ENCODE measurements at places on chromosomes 13 and 19.

- DNase-seq = no peak
These were observed 30.3 kb downstream of the DHX34 start for GRCh38 chr19:47379381-47379938.

- no peak for DNase-seq
These were observed 1921.9 kb downstream of the OLFM4 start for GRCh38 chr13:54950546-54950945.

- no peak for DNase-seq
These were observed 263.4 kb downstream of the FGF9 start for GRCh38 chr13:21934284-21934683.

- no peak for DNase-seq
These were observed 40.0 kb upstream of the KL start for GRCh38 chr13:32976056-32976805.

DNA sequence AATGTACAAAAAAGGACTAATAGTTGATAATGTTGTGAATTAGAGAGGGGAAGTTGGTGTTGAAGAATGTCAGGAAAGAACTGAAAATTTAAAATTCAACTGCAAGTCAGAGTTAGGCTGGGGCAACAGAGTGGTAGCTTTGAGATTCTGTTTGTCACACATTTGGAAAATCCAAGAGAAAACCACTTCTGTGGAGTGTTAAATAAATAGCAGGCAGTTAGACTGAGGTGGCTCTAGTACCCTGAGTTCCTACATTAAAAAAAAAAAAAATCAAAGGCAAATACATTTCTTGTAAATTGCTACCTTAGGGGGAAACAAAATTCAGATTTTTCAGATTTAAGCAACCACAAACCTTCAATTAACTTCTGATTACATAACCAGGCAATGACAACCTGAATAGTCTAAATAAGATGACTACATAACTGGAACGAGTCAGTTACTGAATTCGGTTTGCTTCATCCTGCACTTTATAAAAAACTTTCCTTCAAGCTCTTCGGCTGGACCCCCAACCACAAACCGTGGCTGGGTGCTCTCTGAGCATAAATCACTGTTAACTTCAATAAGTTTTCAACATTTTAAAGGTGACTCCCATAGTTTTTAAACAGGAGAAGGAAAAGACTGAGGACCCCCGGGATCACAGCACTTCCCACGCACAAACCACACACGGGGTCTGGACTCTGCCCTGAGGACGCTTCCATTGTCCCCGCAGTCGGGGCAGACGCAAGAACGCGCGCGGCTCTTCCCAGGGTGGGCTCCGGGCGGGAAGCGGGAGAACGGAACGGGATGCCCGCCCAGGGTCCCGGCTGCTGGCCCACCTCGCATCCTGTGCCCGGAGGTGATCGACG is 725 bp downstream of the ZNF682 start:
- DNase-seq = no peak

DNA sequence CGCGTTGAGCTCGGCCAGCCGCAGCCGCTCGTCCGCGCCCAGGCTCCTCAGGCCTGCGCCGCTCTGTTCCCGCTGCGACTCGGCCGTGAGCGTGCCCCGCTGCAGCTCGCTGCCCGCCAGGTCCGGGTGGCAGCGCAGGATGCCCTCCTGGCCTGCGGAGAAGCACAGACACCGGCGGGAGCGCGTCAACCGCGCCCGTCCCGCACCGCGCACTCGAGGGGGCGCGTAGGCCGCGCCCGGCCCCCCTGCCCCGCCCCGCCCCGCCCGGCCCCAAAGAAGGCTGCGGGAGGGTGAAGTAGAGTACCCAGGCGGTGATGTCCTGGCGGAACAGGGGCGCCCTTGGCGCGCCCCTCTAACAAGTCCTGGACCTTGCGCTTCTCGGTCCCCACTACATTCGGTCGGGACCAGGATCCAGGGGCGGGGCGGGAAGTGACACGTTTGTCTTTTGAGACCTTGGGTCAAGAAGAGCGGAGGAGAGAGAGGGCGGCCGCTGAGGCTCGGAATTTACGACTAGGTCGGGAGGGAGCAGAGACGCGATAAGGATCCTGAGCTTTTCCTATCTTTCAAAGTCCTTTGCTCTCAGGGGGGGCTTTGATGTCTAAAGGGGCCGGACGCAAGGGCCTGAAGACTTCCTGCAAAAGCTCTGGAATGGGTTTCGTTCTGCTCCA is 9.3 kb upstream of the CDX2 start:
- no peak for DNase-seq

DNA sequence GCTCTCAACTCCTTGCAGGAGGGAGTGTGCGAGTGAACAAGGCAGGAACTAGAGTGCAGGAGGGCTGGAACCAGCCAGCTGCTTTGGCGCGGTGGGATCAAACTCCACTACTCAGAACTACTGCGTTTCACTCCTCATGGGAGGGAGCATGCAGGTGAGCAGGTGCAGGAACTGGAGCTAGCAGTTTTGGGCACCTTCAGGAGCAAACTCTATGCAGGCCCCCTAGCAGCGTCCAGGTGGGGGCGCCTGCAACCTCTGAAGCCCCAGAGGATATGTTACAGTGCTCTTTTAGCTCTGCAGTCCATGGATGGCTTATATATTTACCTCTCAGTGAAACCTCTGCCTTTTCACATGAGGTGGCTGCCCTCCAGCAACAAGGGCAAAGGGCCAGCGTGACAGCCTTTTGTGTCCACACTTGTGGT is 1303.4 kb downstream of the PCDH9 start:
- no peak for DNase-seq

DNA sequence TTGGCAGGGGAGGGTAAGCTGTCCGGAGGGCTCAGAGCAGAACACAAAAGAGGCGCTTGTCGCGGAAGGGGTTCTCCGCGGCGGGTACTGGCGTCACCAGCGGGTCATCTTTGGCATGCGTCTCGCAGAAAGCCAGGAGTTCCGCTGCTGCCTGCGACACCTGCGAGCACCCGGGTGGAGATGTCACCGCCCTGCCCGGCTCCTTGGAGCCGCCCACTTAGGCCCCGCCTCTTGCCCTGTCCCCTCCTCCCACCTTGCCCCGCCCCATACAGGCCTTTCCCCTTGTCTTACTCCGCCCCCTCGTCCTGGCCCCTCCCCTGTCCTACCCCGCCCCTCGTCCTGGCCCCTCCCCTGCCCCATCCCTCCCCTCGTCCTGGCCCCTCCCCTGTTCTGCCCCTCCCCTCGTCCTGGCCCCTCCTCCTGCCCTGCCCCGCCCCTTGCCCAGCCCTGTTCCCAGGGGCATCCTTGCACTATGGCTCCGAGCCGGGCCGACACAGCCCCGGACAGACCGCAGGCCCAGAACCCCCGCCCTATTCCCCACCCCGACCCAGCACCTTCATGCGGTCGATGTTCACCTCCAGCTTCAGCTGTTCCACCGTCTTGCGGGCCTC is 1.9 kb downstream of the GNG8 start:
- no peak for DNase-seq

- no peak for DNase-seq
These were observed 16.0 kb downstream of the KCTD15 start for GRCh38 chr19:33812388-33813330.

DNA sequence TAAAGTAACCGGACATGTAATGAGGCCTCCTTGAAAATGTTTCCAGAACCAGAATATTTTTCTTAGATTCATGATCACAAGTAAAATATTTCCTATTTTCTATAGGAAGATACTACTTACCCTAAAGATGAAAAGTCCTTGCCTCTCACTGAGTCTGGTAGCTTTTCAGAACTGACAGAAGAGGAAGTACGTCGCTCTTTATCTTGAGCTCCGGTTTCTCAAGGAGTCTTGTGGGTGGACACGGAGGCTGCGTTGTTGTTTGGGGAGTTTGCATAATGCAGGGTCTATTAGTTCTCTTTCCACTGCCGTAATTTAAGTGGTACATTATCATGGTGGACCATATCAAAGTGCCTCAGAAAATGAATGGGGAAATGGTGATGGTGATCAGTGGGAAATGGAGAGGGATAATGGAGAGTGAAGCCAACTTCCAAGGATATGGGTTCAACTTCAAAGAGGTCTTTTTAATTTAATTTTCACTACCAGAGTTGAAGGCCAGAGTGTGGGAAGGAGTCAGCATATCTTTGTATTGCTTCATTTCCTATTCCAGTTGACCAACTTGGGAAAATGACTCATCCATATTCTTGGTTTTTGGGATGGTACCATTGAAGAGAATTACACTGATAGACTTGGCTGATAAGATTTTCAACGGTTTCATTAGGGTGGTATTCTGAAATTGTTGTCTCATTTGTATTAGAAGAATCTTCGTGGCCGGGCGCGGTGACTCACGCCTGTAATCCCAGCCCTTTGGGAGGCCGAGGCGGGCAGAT is 23.4 kb downstream of the MBD3L2B start:
- DNase-seq = no peak

DNA sequence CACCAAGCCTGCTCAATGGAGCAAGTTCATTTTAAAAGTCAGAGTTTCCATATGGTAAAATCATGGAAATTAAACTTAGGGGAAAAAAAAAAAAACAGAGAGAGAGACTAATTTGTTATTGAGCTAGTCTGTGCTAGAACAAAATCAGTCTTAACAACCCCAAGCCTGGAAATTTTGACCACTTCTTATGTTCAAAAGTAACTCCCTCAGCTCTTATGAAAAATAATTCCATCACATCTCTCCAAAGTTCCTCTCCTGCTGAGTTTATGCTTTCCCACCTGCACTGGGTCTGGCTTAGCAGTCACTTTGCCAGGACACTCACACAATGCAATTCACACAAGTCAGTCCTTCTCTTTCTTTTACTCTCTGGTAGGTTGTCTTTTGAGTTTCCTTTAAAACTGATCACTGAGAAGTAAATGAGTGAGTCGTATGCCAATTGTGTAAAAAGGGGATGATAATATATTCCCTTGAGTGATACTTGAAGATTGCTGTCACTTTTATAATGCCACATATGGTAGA is 92.6 kb downstream of the ENOX1 start:
- DNase-seq = no peak

- DNase-seq = no peak
These were observed 4.9 kb upstream of the CLEC17A start for GRCh38 chr19:14577885-14578427.

DNA sequence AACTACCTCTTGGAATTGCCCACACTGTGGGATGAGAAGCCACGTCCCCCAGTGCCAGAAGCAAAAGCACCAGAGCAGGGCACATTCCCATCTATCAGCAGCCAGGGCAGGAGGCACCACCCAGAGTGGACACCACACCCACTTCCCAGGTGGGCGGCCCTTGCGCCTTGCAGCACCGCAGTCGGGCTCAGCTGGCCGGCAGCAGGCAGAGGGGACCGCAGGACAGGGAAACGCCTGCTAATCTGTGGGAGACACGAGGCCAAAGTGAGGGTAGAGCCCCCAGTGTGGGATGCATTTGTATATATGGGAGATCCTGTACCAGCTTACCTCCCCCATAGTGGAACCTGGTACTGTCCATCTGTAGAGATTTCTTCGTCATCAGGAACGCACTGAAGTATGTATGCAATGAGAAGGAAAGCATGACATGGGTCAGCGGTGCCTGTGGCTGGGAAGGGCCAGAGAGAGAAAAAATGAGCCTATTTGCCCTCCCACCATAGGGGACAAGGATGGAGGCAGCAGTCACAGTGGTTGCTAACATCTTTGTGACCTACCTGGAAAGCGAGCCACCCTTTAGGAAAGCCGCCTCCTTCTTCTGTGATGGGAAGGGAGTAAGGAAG is 30.9 kb upstream of the NPAS1 start:
- no peak for DNase-seq

DNA sequence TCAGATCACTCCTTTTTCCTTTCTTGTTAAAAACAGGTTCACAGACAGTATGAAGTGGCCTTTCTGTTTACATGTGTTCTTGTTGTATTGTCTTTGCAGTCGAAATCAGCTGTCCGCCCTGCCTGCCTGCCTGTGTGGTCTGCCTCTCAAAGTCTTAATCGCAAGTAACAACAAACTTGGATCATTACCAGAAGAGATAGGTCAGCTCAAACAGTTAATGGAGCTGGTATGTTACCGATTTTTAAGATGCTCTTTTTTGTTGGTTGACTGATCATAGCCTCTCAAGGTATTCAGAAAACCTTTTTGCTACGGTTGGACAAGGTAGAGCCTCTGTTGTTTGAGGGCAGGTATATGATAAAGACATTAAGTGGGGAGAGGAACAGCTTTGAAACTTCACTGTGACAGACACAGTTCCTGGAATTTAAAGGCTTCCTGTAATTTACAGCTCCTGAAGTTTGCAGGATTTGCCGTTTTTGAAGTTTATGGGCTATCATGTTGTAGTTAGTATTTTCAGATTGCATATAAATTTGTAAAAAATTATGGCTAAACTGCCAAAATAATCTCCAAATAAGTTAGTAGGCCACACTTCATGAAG is 116.1 kb downstream of the LRCH1 start:
- no peak for DNase-seq

GRCh38 chr13:82480415-82480814 is 1401.9 kb downstream of the SLITRK1 start:
- peak; percentile 34 for DNase-seq

- DNase-seq = no peak
These were observed 96.0 kb downstream of the UBL3 start for GRCh38 chr13:29754473-29754806.

DNA sequence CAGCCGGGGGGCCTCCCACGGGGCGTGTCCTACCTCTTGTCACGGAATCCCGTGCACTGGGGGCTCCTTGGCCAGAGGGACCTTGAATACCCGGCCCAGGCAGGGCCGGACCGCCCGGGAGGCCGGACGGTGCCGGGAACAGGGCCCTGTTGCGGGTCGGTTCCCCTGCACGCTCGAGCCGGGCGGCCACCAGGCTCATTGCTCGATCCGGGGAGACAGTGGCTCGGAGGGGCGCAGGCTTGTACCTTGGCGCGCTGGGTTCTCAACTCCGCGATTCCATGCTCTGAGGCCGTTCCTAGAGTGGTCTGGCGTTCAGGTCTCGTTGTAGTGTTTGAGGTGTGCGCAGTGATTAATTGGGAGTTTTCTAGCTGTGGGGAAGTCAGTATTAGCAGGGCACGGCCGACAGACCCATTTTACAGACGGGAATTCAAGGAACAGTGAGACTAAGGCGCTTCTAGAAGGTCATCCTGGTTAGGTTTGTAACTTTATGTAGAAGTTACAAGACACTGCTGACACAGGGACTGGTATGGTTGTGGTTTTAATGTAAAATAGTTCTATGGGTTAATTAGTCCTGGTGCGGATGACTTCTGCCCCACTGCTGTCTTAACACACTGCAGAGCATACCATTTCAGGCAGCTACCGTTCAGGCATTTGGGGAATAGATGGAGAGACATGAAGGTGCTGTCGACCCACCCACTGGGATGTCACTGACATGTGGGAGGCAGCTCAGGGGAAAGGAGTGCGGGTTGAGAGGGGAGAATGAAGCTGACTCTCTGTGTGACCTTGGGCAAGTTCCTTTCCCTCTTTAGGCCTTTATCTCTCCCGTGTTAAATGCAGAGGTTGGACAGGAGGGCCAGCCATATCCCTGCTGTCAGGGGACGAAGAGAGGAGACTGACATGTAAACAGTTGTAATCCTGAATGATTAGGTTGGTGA is 592 bp downstream of the CLPTM1 start:
- DNase-seq = no peak

- no peak for DNase-seq
These were observed 3.5 kb downstream of the MKNK2 start for GRCh38 chr19:2047449-2048103.
